ENCODE measurements at places on chromosomes 7 and 10.

GRCh38 chr10:61830072-61830845, 71.2 kb upstream of the ARID5B start:
- no peak for DNase-seq

- DNase-seq: no peak
Measured at GRCh38 chr10:125823663-125824251, 411 bp downstream of the BCCIP start.

DNA sequence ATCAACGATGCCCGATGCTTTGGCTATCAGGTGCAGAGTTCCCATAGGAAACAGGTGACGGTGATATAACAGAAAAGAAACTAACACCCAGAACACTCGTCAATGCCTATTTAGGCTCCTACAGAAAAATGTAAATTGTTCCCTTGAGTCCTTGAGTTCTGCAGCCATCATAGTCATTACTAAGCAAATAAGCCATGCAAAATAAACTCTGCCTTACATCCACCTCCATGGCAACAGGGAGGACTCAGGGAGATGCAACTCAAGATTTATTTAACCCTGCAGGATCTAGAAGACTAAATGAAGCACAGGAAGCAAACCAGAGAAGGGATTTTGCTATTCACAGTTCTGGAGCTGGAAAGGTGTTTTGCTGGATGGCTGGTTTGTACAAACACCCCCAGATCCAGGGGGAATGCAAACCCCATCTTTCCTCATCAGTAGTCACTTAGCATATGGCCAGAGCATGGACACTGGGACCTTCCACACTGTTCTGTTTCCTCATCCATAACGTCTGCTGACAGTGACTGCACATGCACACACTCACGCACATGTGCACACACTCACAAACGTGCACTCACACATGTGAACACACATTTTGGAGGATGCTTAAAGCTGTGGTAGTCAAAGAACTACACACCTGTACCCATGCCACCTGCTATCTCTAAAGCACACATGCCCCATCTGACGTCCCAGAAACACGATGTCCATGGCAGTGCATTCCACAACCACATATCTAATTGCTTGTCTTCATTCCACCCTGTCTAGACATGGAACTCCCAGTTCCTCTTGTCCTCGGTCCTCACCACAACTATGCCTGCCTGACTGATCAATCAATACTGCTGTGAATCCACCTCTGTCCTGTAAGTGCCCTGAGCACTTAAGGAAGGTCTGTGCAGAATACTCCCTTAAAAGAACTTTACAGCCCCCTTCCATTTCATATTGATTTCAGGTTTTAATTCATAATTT, 178.2 kb downstream of the COBL start:
- DNase-seq: no peak

DNA sequence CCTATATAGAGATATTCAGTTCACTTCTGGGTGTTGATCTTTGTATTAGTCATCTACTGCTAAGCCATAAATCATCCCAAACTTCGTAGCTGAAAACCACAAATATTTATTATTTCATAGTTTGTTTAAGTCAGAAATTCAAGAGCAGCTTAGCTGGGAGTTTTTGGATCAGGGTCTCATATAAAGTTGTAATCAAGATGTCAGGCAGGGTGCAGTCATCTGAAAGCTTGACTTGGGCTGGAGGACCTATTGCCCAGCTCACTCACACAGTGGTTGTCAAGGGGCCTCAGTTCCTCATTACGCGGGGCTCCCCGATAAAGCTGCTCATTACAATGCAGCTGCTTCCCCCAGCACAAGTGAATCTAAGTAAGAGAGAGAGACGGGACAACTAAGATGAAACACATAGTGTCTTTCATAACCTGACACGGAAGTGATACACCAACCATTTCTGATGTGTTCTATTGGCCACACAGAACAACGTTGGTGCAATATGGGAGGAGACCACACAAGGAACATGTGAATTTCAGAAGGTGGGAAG, 15.7 kb downstream of the PPP1R3C start:
- no peak for DNase-seq

GRCh38 chr7:33050535-33051318, 11.8 kb downstream of the NT5C3A start:
- peak; percentile 84 for DNase-seq

DNA sequence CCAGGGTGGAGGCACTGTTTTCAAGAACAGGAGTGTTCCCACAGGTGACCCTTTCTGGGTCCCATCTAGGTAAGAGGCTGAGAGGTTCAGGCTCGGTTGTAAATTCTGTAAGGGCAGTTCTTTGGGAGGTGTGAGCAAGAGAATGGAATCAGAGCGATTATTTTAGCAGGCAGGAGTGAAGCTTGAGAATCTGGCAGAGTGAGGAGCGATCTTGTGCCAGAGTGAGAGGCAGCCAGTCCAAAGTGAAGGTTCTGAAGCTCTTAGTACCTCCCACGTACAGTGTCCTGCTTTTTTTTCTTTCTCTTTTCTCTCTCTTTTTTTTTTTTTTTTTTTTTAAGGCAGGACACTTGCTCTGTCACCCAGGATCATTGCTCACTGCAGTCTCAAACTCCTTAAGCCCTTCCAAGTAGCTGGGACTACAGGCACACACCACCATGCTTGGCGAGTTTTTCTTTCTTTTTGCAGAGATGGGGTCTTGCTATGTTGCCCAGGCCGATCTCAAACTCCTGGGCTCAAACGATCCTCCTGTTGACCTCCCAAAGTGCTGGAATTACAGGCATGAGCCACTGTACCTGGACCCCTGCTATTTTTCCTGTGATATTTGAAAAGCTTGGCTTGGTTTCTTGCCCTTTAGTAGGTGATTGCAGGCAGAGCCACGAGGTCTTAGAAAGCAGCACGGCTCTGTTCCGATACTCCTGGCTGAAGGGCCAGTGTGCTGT, 10.9 kb downstream of the POR start:
- DNase-seq: no peak

- no peak for DNase-seq
Measured at GRCh38 chr7:44063894-44064651, 1.3 kb downstream of the PGAM2 start.

DNA sequence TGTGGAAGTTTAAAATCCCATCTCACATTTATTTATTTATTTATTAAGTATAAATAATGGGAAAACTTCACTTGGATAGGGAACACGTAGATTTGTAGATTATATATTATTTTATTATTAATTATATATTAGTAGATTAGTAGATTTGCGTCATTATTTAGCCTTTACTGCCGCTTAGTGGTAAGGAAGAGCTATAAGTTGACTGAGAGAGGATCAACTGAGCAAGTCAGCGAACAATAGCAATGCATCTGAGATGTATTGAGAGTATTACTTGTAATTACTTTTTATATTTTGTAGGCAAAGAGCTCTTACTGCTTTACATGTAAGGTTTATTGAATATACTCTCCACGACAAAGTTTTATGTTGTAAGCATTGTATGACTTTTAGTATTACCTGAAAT, 244.5 kb upstream of the ANKRD30A start:
- no peak for DNase-seq

DNA sequence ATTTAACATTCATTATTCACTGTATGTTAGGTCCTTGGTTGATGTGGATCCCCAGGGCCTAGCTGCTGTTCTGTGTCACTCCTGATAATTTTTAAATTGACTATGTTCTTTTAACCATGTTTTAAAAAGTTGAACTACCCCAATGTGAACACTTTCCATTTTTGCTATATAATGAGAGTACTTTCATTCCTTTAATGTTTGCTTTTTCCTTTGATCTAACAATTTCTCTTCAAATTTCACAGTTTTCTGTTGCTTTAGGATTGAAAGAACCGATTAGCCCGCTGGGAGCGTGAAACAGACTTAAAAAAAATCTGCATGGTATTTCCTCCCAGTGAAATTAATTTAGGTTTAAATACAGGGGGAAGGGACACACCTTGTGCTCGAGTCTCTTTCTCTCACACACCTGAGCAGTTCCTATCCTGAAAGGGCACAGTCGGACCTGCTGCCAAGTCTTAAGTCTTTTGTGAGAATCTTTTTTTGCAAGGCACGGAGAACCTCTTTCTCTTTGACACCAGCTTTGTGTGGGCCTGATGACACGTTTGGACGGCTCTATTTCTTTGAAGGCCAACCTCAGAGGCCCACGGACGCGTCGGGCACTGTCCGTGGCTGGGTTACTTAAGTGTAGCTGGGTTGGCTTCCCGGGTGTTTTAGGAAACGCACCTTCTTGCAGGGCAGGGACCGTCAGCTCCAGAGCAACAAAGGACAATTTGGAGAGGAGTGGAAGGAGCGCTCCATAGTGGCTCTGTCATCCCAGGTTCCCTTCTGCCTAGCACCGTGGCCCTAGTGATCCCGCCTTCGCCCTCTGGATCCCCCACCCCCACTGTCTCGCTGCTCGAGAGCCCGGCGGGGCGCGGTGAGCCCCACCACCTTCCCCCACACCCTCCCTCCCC, 1.0 kb upstream of the CHN2 start:
- DNase-seq: no peak

- no peak for DNase-seq
Measured at GRCh38 chr10:75083972-75084833, 27.3 kb upstream of the SAMD8 start.

- DNase-seq: no peak
Measured at GRCh38 chr7:127847641-127848040, 183.6 kb downstream of the LRRC4 start.

- no peak for DNase-seq
Measured at GRCh38 chr7:53013925-53014324, 21.5 kb upstream of the POM121L12 start.

DNA sequence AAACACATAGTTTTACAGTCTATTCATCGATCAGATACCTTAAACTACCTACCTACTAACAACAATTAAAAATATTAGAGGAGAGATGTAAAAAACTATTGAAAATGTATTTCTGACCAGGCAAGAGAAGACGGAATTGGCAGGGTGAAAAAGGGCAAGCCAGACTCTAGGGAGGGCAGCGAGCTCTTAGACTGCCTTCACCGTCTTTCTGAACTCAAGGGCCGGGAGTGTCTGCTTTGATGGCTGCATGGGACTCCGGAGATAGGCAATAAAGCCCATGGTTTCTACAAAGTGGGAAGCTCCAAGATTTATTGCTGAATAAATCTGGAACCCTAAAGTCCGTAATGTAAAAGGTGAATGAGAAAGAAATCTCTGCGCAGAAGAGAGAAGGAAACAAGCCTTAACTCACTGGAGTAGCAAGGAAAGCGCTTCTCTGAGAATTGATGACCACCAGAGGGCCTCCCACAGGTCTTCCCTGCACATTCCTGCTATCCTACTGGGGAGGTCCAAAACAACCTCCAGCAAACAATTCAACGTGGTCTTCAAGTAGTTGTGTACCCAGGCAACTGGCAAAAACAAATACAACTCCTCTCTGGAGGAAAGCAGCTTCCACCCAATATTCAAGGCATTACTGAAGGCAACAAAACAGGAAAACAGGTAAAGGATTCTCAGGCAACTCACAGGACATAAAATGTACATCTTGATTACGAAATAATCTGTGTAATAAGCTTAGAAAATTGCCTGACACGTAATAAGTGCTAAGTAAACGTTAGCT, 181.3 kb downstream of the SDK1 start:
- no peak for DNase-seq

DNA sequence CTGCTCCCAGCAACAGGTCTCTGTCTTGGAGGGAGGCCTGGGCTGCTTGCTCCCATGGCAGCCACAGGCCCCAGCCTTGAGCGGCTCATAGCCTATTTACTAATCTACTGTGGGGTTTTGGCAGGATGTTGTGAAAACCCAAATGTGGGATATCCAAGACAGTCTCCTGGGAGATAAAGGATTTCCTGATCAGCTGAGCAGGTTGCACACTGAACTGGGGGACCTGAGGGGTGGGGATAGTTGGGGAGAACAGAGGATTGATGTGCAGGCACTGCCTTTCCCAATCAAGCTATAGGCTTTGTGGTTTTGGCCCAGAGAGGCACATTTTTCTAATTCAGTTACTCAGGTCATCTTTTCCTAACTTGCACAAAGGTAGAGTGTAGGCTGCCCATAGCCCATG, 92.6 kb downstream of the SH2D4B start:
- no peak for DNase-seq

- no peak for DNase-seq
Measured at GRCh38 chr7:111266613-111267012, 175.7 kb downstream of the LRRN3 start.

DNA sequence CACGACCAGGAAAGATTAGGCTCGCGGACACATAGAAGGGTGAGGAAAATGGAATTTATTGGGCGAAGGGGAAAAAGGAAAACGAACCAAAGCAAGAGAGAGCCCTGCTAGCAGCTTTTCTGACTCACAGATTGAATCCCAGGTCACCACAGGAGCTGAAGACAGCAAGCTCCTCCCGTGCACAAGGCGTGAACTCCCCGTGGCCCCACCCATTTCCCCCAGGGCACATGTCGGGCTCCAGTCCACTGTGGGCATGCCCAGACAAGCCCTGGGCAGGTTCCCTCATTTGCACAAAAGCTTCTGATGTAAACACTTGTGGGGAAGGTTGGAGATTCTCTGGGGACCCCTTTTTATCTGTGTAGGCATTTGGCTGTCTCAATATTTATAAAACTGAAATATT, 582.4 kb downstream of the SUGCT start:
- DNase-seq: no peak

GRCh38 chr7:129258649-129259389, 34.0 kb downstream of the AHCYL2 start:
- no peak for DNase-seq

DNA sequence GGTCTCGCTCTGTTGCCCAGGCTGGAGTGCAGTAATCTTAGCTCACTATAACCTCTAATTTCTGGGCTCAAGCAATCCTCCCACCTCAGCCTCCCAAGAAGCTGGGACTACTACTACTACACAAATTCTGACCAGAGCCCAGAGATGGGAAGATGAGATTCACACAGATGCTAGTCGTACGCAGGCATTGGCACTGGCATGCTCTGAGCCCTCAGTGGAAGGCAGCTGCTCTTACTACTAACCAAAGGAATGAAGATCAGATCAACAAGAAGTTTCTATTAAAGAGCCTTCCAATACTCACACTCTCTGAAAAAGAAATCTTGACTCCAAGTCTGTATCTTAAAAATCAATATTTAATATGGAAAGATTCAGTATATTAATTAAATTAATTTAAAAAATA, 10.7 kb downstream of the GDF2 start:
- no peak for DNase-seq

GRCh38 chr10:3006607-3007006, 60.7 kb upstream of the PFKP start:
- DNase-seq: no peak

DNA sequence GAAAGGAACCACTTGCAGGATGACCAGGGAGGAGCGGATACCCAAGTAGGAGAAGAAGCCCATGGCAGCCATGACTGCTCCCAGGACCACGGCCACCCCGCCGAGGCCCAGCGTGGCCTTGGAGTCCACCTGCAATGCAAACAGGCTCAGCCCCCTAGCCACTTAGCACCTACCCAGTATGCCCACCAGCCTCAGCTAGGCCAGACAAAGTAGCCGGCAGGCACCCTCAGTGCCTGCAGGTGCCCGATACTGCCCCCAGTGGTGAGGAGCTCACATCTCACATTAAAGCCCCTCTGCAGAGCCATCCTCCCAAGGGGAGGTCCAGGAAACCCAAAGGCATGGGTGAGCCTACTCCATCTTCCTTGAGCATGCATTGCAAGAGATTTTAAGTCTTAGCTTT, 6.6 kb downstream of the NPC1L1 start:
- peak; percentile 60 for DNase-seq
